ENCODE measurements at places on chromosomes 2 and 18. TPM values are rescaled to one million over a fixed set of nuclear protein-coding genes. Genes with fewer than 3 reads are reported as not detected.

Gene GATA6
- 5.3 TPM for total RNA-seq

Gene USP14
- 57.2 TPM for total RNA-seq

Gene IL18RAP
- total RNA-seq, result 3.0 TPM

Gene ANKRD30B
- total RNA-seq, result 17.2 TPM

GRCh38 chr18:28003451-28003850 lies 173.5 kb downstream of the CDH2 start:
- no peak for DNase-seq

DNA sequence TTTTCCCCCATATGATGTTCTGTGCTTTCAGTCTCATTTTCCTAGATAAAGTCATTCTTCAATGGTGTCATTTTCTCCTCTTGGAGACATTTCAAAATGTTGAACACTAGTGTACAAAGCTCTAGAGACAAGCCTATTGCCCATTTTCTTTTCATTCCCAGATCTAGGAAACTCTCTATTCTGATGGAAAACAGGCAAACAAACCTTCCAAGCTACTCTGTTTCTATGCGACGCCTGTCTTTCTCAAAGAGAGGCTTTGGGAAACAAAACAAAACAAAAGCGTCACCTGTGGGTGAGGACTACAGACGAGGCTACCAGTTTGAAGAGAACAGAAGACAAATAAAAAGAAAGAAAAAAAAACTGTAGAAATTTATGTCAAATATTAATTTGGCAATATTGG lies 311.0 kb downstream of the CBLN2 start:
- no peak for DNase-seq

GRCh38 chr18:21745231-21745630 lies 4.6 kb downstream of the MIB1 start:
- DNase-seq, result no peak
